ENCODE measurements at places on chromosomes 12 and 14.

DNA sequence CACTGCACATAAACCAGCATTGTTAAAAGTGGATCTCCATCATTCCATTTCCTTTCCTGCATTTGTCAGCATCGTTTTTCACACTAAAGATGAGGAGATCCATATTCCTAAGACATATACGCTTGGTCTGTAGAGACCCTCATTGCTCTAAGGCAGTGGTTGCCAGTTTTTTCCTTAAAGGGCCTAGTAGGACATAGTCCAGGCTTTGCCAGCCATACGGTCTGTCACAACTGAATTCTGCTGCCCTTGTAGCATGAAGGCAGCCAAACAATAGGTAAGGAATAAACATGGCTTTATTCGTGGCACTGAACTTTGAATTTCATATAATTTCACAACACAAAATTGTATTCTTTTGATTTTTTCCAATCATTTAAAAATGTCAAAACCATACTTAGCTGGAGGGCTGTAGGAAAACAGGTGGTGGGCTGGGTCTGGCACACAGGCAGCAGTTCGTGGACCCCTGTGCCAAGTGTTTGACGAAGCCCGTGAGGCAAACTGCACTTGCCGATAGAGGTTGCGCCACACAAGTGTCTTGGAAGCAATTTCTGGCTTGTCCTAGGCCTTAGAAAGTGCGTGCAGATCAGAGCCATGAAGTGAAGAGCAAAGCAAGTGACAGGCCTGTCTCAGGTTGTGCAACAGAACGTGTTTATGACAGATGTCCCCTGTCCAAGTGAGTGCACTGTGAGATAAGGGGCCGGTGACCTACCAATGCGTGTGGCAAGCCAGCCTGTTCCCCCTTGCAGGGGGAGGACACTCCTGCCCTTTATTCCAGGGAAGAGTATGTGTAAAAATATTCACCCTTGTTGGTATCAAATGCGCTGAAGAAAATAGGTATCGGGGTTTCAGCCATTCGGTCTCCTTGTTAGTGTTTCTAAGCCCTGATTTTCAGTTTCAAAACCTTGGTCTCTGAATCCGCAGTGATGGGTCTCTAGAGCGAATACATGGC, 916 bp upstream of the CHPT1 start:
- H3K4me1 ChIP-seq, result no peaks in the 10 kb centered on the region
- H3K36me3 ChIP-seq, result no peaks in the 10 kb centered on the region
- no peak overlapping the region for H3K27ac ChIP-seq
- peak; percentile 56 for DNase-seq
- no peaks in the 10 kb centered on the region for H3K27me3 ChIP-seq
- peak overlapping the region; percentile 52 for H3K4me3 ChIP-seq

DNA sequence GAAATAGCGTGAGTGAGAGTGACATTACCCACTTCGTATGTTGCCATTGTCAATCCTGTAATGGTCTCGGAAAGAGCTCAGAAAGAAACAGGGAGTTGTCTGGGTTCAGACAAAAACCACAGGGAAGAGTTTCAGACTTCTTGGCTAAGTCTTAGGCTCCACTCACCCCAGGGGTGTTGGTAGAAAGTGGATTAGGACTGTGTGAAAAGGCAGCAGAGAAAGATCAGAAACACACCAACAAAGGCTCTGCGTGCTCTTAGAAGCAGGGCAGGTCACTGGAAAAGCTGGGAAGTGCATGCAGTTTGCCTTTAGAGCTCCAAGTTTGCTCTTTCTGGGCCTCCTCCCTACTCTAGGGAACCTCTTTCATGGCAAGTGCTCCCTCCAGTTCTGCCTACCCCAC, 106.1 kb upstream of the PLXNC1 start:
- no peak for DNase-seq
- H3K27me3 ChIP-seq, result no peaks in the 10 kb centered on the region
- no peak overlapping the region for H3K4me3 ChIP-seq
- H3K4me1 ChIP-seq, result no peaks in the 10 kb centered on the region
- no peak overlapping the region for H3K27ac ChIP-seq

- H3K27ac ChIP-seq, result no peak overlapping the region
- H3K4me1 ChIP-seq, result no peaks in the 10 kb centered on the region
- no peak for DNase-seq
- H3K36me3 ChIP-seq, result no peaks in the 10 kb centered on the region
- H3K27me3 ChIP-seq, result no peaks in the 10 kb centered on the region
Measured at GRCh38 chr12:9721394-9722092, 11.4 kb downstream of the CLECL1 start.

DNA sequence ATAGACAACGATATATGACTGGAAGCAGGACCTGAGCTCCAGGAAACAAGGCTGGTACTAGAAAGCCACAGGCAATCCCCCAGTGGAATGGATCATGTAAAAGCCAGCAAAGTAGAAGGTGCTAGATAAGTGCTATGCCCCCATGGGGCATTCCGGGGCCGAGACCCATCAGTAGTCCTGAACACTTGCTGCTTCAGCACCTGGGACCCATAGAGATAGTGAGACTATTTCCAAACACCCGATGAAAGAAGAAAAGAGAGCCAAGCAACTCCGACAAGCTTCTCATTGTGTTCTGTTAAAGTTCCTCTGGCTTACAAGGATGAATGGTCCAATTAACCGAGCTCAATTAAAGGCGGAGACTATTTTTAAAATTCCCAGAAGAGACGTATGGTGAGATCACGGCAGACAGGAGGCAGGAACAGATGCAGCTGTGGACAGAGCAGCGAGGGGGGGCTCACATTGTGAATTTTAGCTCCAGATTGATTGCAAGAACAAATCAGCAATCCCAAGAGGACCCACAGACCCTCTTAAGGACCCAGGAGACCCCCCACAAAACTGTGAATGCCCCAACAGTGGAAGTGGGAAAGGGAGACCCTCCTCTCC, 142.5 kb upstream of the OVCH1 start:
- H3K4me1 ChIP-seq, result no peaks in the 10 kb centered on the region
- H3K4me3 ChIP-seq, result no peak overlapping the region
- H3K36me3 ChIP-seq, result peaks cover 2% of the 10 kb centered on the region
- no peaks in the 10 kb centered on the region for H3K27me3 ChIP-seq

DNA sequence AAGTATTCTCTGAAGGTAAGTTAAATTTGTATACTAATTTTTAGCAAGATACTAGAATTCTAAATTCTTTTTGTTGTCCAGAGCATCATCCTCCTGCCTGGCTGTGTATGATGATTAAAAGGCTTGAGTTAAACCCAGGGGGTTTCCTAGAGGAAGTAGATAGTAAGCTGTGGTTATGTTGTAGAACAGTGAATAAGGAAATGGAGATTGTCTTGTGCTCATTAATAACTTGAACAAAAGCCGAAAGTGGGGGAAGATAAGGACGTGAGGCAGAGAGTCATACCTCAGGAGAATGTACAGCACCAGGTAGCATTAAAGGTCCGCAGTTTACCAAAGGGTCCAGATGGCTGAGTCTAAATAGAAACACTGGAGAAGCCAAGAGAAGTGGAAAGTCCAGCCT, 42.0 kb downstream of the CKB start:
- no peaks in the 10 kb centered on the region for H3K27me3 ChIP-seq
- H3K4me3 ChIP-seq, result no peak overlapping the region
- no peaks in the 10 kb centered on the region for H3K4me1 ChIP-seq
- no peak overlapping the region for H3K27ac ChIP-seq
- H3K36me3 ChIP-seq, result peaks cover 4% of the 10 kb centered on the region
- DNase-seq, result no peak

- DNase-seq, result no peak
- no peak overlapping the region for H3K4me3 ChIP-seq
- no peaks in the 10 kb centered on the region for H3K27me3 ChIP-seq
- no peak overlapping the region for H3K27ac ChIP-seq
- H3K4me1 ChIP-seq, result no peaks in the 10 kb centered on the region
Measured at GRCh38 chr12:14171106-14171505, 189.7 kb upstream of the GRIN2B start.

GRCh38 chr12:39971348-39971747, 134.5 kb downstream of the SLC2A13 start:
- no peaks in the 10 kb centered on the region for H3K27me3 ChIP-seq
- DNase-seq, result no peak
- peaks cover 2% of the 10 kb centered on the region for H3K4me1 ChIP-seq
- no peak overlapping the region for H3K27ac ChIP-seq

- no peak overlapping the region for H3K4me3 ChIP-seq
- H3K4me1 ChIP-seq, result no peaks in the 10 kb centered on the region
- H3K36me3 ChIP-seq, result peaks cover 6% of the 10 kb centered on the region
- no peak for DNase-seq
Measured at GRCh38 chr12:132079695-132080094, 64.4 kb downstream of the DDX51 start.

DNA sequence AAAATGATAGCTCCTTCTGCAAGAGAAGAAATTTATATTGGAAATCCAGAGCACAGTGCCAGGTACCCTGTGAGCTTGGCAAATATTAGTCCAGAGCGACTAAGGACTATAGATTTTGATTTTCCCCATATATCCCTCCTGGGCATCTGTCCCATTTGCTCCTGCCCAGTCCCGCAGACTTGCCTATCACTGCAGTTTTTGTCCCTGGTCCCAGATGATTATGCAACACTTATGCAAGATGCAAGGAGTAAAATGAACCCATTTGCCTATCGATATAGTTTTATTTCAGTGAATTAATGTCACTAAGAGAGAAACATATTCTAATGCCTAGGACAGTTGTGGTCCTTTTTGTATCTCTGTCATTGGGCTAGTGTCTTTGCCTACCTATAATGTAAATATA, 215.9 kb upstream of the BMP4 start:
- H3K27ac ChIP-seq, result no peak overlapping the region
- H3K36me3 ChIP-seq, result no peaks in the 10 kb centered on the region
- H3K4me3 ChIP-seq, result no peak overlapping the region
- no peaks in the 10 kb centered on the region for H3K27me3 ChIP-seq

GRCh38 chr12:109767991-109768900, 54.6 kb downstream of the FAM222A start:
- H3K27ac ChIP-seq, result no peak overlapping the region
- no peak overlapping the region for H3K4me3 ChIP-seq
- H3K36me3 ChIP-seq, result no peaks in the 10 kb centered on the region
- H3K27me3 ChIP-seq, result no peaks in the 10 kb centered on the region

DNA sequence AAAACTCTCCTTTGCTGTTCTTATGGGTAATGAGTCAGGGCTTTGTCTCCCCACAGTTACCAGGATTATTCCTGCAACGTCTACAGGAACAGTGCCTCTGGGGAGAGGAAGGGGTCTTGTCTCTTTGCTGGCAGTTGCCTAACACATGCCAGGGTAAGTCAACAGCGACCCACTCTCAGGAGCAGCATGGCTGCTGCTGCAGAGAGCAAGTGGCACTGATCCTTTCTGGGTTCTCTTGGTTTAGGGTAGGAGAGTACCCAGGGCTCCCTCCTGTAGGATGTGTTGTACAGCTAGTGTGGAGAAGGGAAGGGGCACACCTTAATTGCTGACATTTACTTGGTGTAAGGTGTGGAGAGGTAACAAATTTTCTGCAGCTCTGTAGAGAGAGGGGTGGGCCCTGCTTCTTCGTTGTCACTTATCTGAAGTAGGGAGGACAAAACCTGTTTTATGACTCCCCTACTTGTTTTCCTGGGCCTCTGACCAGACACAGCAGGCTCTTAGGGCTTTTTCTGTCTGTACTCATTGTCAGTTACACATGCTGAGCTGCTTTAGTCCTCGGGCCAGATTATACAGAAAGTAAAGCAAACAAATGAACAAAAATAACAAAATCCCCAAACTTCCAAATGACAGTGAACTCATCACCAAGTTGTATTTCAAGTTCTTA, 168.2 kb downstream of the ACSS3 start:
- DNase-seq, result no peak
- no peaks in the 10 kb centered on the region for H3K4me1 ChIP-seq
- no peak overlapping the region for H3K27ac ChIP-seq
- H3K36me3 ChIP-seq, result no peaks in the 10 kb centered on the region
- H3K4me3 ChIP-seq, result no peak overlapping the region

- no peaks in the 10 kb centered on the region for H3K4me1 ChIP-seq
- no peak overlapping the region for H3K27ac ChIP-seq
- no peak for DNase-seq
- H3K4me3 ChIP-seq, result no peak overlapping the region
- no peaks in the 10 kb centered on the region for H3K36me3 ChIP-seq
Measured at GRCh38 chr12:2250797-2251196, 198.0 kb downstream of the CACNA1C start.

GRCh38 chr14:48792376-48793024, 793.7 kb downstream of the RPS29 start:
- H3K4me3 ChIP-seq, result no peak overlapping the region
- DNase-seq, result no peak
- H3K4me1 ChIP-seq, result no peaks in the 10 kb centered on the region
- H3K27me3 ChIP-seq, result no peaks in the 10 kb centered on the region
- no peak overlapping the region for H3K27ac ChIP-seq
- no peaks in the 10 kb centered on the region for H3K36me3 ChIP-seq

- no peak overlapping the region for H3K27ac ChIP-seq
- no peaks in the 10 kb centered on the region for H3K27me3 ChIP-seq
- H3K4me1 ChIP-seq, result peaks cover 2% of the 10 kb centered on the region
- DNase-seq, result no peak
- H3K36me3 ChIP-seq, result no peaks in the 10 kb centered on the region
Measured at GRCh38 chr12:104466709-104467345, 10.1 kb downstream of the CHST11 start.

DNA sequence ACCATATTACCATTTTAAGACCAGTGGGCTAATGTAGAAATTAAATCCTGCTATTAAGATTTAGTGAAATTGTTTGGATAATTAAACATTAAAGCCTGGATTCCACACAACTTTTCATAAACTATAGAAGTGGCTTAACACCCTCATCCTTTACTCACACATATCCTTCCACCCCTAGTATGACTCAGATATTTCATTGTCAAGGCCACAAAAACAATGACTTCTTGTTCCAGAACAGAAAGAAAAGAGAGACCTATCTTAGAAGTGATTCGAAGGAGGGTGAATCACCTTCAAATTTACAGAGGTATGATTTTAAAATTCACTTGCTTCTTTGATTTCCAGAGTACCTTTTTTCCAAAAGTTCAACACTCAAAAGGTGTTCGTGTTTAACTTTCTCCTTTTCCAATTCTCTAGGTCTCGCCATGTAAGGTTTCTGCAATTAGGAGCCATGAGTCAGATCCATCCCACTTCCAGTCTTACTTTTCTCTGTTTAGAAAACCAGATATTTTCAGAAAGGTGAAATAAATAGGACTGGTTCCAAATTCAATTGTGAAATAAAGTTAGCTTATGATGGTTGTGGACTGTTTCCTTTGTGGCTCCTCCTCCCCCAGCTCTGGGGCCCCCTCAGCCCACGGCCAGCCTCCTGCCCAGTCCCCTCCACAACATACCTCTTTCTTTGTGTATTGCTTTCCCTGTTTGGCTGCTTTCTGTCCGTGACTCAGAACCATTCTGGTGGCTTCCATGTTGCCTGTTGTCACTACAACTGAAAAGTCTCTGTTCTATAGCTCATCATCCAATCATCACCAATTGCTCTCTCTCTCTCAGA, 24.6 kb upstream of the MGP start:
- DNase-seq, result no peak
- no peaks in the 10 kb centered on the region for H3K27me3 ChIP-seq
- H3K36me3 ChIP-seq, result no peaks in the 10 kb centered on the region
- no peak overlapping the region for H3K4me3 ChIP-seq

- no peak overlapping the region for H3K27ac ChIP-seq
- H3K4me1 ChIP-seq, result no peaks in the 10 kb centered on the region
- H3K4me3 ChIP-seq, result no peak overlapping the region
- H3K36me3 ChIP-seq, result no peaks in the 10 kb centered on the region
Measured at GRCh38 chr12:49512546-49512945, 26.3 kb upstream of the KCNH3 start.

GRCh38 chr14:66105815-66106214, 380.4 kb upstream of the CCDC196 start:
- H3K27ac ChIP-seq, result no peak overlapping the region
- H3K36me3 ChIP-seq, result no peaks in the 10 kb centered on the region
- H3K4me3 ChIP-seq, result no peak overlapping the region
- DNase-seq, result no peak
